ENCODE measurements at places on chromosomes 4 and X.

DNA sequence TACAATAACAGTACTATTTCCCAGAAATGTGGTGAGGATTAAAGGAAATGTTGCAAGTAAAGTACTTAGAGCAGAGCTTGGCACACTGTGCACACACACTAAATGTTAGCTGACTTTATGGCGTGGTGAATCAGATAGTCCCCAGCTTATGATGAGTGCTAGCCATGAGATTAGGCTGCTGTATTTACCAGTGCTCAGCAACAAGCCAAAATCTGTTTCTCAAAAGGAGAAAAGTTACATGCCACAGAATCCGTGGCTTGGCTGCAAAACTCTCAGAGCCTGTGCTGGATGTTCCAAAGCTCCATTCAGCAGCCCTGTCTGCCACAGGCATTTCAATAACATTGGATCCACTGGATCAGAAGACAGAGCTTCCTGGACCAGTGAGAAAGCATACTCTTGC is 12.8 kb upstream of the STBD1 start:
- no peak for DNase-seq

GRCh38 chr4:158181906-158182305 is 9.1 kb upstream of the GASK1B start:
- no peak for DNase-seq

- DNase-seq, result no peak
These were observed 3.5 kb upstream of the MAD2L1 start for GRCh38 chr4:120070196-120070595.

DNA sequence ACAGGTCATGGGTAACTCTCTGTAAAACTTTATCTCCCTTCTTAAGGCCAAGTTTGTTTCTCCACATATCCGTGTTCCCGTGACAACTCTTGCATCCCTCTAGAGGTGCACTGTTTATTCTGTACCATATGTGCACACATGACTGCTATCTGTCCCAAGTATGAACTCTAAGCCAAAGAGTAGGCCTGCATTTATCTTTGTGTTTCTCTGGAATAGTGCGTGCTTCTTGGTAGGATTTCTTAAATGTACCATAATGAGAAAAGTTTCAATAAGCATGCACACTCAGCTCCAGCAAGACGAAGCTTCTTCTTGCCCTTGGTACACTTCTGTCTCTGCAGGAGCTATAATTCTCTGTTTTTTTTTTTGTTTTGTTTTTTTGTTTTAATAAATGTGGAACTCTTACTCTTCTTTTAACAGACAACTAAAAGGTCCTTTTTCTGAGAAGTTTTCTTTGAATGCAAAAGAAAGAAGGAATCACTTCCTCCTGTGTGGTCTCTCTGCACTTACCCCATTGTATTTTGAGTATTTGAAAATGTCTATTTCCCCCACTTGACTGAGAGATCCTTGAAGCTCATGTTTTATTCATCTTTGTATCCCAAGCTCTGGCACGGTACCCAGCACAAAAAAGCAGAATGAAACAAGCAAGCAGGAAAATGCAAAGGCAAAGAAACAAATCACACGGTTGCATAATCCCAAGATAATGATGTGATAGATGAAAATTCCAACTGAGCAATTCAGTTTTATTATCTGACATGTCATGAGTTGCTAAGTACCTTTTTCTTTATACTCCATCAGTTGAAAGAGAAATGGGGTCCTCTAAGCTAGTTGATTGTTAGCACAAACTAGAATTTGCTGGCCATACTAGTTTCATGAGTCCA is 521.9 kb upstream of the BOD1L1 start:
- no peak for DNase-seq

- no peak for DNase-seq
These were observed 14.6 kb downstream of the HMX1 start for GRCh38 chr4:8856835-8857621.

GRCh38 chr4:67918428-67918827 is 34.6 kb upstream of the TMPRSS11D start:
- DNase-seq, result no peak

GRCh38 chr4:5908876-5909427 is 16.1 kb upstream of the CRMP1 start:
- DNase-seq, result no peak

DNA sequence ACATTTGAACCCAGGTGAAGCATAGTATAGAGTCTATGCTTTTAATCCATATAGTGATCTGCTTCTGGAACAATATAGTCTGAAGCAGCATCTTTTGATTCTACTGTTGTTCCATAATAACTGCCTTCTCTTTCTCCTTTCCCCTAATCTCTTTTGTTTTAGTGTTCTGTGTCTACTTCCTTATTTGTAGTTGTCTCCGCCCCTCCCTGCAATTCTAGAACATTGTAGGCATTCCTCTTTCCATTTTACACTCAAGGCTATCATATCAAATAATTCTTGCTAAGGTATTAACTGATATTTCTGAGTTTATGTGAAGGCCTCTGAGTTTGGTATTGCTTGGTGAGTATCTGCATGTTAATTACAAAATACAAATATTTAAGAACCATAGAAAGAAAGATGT is 11.6 kb downstream of the BLTP1 start:
- peak; percentile 34 for DNase-seq

- DNase-seq, result no peak
These were observed 13.3 kb downstream of the NKX3-2 start for GRCh38 chr4:13530823-13531624.

DNA sequence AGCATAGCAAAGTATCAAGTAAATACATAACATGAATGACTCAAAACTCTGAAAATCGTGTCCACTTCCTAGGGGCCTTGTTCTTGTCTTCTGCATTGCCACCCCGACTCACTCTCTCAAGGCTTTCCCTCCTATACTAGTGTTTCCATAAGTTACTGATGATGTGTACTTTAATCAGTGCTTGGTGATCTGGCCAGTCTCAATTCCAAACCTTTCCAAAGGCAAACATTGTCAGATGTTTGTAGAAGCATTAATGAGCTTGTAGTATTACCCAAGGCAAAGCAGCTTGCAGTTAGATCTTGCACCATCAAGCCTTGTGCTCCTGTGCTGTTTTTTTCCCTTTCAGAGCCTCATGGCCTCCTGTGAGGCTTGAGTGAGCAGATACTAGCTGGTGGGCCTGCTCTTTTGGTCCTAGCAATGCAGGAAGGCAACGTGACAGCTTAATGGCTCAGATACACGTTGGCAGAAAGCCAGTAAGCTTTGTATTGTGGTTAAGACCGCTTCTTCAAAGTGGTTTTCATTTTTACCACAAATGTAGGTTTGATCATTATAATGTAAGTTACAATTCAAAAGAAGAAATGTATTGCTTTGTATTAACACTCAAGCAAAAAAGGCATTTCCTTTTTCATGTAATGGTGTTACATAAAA is 51.8 kb downstream of the RBPJ start:
- DNase-seq, result peak; percentile 83

GRCh38 chr4:110654254-110654635 is 31.4 kb upstream of the PITX2 start:
- no peak for DNase-seq

- DNase-seq, result peak; percentile 88
These were observed 1.0 kb downstream of the OTUD4 start for GRCh38 chr4:145179281-145179860.

DNA sequence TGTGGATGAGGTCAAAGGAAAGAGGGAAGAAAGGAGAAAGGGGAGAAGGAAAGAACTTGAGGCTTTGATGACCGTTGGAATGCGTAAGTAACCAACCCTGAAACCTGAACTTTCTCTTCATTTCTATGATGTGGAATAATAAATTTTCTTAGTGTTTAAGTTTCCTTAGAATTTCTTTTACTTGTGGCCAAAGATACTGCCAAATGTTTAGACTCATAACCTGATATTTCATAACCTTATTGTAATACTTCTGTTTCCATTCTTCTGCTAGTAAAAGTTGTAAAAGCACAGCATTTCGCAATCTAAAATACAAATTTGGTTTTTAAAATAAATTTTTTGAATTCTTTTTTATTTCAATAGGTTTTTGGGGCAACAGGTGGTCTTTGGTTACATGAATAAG is 258.5 kb upstream of the GIMD1 start:
- no peak for DNase-seq
